ENCODE measurements at places on chromosomes 12 and 14. TPM values are rescaled to one million over a fixed set of nuclear protein-coding genes. Genes with fewer than 3 reads are reported as not detected.

The TSHR gene
- not detected for total RNA-seq

The MEG3 gene
- not detected for total RNA-seq

The NANOG gene
- not detected for total RNA-seq

The HHIPL1 gene
- 0.10 TPM for total RNA-seq

The TOX4 gene
- 84.1 TPM for total RNA-seq

The HSPA2 gene
- 0.51 TPM for total RNA-seq

The SUOX gene
- 6.3 TPM for total RNA-seq

Measured in MCF 10A (cell line).